Spinal cord (tissue), 10 donors: ENCODE measurements at places on chromosomes 5 and 9.

DNA sequence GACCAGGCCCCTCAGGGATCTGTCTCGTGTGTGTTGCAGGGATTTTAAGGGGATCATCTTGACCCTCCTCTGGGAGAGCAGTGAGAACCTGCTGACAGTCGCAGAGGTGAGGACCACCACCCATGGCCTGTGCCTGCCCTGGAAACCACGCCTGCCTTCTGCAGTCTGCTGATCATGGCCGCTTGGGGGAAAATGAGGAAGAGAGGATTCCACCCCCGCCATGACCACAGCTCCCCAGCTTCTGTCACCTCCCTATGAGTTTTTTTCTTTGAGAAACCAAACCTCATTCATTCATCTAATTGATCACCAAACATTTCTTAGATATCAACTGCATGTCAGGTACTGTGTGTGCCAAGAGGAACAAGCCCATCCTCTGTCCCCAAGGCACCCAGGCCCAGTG, 46.3 kb upstream of the TDRD7 start:
- DNase-seq, result no peak

- DNase-seq, result no peak
Measured at GRCh38 chr9:37210737-37211523, 90.6 kb downstream of the ZCCHC7 start.

DNA sequence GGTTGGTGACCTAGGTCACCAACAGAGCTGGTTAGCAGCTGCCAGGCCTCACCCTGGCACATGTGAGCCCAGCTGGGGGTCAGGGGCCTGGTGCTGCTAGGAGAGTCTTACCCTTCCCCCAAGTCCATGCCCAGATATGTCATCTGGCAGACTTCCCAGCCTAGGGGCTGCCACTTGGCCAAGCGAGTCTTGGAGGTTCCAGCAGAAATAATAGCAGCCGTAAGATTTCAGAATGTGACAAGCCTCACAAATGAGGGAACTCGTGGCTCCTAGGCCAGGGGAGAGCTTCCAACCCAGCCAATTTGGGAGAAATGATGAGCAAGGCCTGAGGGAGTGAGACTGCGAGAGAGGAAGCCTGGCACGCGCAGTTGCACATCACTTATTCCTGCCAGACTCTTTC, 11.1 kb downstream of the URM1 start:
- peak; percentile 81 for DNase-seq

DNA sequence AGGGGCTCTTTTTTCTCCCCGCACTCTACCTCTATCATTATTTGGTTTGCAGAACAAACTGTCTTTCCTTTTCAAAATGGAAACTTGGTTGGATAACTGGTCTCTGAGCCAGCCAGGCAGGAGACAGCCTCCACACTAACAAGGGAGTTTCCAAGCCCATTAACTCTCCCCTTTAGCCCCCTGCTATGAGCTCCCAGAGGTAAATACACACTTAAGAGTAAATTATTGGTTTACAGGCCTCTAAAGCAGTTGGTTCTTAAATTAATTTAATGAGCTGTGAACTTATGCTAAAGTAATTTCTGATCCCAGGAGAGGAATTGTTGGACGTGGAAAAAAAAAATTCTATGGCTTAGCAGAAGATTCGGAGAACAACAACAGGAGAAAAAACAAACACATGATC, 30.3 kb downstream of the EPB41L4A start:
- DNase-seq, result no peak

DNA sequence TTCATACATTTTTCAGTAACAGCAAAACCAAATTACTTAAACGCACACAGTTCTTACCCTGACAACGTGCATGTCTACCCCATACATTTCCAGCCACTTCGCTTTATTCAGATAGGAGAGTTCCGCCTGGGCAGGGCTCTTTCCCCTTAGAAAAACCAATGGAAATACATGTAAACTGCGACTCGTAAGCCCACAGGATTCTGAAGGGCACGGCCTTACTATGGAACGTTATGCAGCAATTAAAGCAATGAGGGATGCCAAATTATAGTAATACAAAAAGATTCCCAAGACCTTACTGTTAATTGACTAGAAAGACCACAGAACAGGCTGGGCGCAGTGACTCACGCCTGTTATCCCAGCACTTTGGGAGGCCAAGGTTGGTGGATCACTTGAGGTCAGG, 64.5 kb downstream of the EPB41L4B start:
- no peak for DNase-seq

- no peak for DNase-seq
Measured at GRCh38 chr9:93673021-93673838, 96.8 kb downstream of the PHF2 start.

GRCh38 chr5:128378196-128378595, 159.8 kb downstream of the FBN2 start:
- no peak for DNase-seq

DNA sequence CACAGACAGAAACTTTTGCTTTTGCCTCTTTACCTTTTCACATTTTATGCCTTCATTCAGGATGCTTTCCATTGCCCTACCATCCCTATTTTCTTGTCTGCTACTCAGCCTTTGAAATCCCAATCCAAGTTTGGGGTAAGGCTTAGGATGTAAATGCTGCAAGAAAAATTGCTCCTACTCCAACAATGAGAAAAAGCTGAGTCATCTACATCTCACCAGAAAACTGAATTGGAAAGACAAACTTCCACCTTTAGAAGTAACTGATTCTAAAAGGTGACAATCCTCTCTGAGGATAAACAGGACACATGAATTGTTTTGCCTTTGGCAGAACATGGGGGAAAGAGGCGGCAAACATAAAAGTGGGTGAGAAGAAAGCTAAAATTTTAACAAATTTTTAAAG, 295.6 kb downstream of the NR2F1-AS1 start:
- no peak for DNase-seq

DNA sequence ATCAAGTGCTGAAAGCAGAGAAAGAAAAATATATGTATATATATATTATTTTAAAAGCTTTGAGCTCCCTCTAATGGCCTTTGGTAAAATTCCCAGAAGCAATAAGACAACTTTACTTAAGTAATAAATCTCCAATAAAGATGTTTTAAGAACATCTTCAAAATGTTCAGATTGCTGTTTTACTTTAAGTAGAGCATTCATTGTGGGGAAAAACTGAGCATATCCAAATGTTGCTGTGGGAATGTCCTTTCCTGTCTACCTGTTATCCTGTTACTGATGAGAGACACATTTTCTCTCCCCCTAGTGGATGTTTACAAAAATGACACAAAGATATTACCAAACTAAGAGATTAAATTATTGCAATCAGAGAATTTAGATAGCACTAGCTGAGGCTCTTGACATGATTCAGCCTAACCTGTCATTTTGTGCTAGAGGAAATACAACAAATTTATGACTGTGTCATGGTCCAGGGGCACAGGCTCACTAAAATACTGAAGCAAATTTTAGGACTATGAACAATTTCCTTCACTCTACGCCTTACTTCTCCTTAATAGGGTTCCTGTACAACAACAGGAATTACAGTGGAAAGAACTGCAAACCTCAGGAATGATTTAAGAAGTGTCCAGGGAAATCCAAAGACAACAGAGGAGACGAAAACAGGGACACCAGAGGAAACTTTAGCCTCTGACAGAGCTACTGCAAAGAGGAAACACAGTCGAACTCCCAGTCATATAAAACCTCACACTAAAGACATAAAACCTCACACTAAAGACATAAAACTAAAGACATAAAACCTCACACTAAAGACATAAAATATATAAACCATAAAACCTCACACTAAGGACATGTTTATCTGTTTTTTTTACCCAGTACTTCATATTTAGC, 24.3 kb upstream of the PRRC1 start:
- DNase-seq, result peak; percentile 92

DNA sequence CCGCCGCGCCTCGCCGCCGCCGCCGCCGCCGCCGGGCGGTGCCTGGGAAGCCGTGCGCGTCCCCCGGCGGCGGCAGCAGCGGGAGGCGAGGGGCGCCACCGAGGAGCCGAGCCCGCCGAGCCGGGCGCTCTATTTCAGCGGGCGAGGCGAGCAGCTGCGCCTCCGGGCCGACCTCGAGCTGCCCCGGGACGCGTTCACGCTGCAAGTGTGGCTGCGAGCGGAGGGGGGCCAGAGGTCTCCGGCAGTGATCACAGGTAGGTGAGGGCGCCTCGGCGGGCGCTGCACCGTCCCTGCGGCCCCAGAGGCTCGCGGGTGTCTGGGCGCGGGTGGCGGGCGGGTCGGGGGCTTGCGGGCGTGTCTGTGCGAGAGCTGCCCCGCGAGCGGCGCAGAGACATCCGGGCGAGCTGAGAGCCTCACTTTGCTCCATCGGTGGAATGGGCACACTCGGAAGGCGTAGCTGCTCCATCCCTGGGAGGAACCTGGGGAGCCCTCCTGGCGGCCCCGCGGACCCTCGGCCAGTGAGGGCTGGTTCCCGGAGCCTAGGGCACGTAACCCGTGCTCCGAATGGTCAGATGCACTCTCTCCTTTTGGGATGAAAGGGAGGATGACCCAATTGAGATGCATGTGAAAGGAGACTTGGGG, 864 bp downstream of the PAPPA start:
- DNase-seq, result no peak

DNA sequence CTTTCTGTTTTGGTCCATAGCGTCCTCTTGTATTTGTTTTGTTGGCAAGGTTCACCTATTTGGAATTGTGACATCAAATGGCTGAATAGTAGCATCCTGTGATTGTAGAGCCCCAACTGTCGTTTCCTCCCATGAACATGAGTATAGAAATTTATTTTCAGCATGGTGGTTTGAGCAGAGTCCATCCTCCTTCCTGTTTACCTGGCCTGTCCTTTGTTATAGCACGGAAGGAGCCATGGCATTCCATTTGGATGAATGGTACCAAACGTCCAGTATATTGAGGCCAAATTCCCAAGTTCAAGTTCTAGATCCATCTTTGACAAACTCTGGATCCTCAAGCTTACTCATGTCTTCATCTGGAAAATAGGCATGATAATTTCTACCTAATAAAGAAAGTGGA, 16.8 kb downstream of the RASGRF2 start:
- DNase-seq, result no peak

DNA sequence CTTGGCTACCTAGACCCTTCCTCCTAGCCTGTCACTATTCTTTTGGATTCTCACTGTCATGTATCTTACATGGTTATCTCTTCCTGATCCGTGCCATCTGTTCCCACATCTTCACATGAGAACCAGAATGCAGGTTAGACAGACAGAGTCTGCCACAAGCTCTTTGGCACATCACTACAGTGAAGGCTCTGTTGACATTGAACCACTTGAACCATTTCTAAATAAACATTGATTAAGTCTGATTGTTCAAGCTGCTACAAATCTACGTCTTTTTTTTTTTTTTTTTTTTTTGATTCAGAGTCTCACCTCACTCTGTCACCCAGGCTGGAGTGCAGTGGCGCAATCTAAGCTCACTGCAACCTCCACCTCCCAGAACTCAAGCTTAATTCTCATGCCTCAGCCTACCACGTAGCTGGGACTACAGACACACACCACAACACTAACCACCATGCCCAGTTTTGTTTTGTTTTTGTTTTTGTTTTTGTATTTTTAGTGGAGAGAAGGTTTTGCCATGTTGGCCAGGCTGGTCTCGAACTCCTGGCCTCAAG, 85.1 kb upstream of the LRRTM2 start:
- DNase-seq, result no peak

GRCh38 chr9:104682642-104683041, 11.7 kb upstream of the OR13D1 start:
- peak; percentile 38 for DNase-seq

DNA sequence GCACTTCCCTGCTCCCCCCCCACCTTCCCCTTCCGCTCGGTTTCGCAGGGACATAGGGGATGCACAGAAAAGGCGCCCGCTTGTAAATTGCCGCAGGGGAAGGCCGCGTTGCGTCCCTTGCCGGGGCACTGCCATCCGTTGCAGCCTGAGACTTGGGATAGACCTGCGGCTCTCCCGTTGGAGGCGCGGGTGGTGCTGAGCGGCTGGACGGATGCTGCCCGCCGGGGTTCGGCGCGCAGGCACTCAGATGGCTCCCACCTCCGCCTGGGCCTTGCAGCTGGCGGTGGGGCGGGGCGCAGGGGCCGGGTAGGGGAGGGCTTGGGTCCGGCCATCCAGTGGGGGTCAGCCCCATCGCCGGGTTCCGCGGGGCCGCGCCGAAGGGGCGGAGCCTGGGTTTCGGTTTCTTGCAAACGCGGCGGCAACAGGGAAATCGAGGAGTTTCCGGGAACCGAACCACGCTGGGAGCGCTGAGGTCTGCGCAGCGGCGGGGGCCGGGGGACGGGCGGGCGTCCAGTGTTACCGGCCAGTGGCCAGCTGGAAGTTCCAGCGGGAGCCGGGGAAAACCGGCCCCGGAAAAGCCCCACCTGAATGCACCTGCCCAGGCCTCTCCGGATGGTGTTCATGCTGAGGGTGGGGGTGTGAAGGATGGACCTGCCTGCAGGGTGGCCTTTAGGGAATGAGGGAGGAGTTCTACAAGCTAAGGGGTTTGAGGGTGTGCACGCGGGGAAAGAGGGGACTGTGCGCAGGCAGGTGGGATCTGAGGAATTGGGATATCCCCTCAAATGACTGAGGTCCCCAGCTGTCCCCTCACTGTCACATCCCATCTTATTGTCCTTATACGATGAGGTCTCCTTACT, 6.3 kb upstream of the IRF1 start:
- peak; percentile 57 for DNase-seq

DNA sequence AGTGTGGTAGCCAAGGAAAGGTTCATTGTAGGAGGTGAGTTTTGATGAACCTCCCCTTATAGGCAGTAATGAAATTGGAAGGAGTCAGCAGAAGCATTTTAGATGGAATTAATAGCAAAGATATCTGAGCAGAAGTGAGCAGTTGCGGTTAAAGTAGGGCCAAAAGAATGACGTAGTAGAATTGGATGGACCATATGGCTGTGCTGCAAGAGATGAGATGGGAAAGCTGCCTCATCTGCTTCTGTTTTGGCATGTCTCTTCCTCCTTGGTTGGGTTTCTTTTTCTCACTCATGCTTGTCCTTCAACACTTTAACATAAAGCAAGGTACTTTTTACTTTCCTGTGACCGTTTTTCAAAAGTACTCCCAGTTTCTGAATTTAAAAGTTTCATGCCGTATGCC, 55.8 kb downstream of the AQP7 start:
- no peak for DNase-seq
